Stimulated activated CD4-positive, alpha-beta T cell treated with anti-CD3 and anti-CD28 coated beads, Interleukin-4, amount 100 ng/mL, for 48 hours (primary cell): ENCODE measurements at places on chromosomes 12 and 14.
A peak's percentile ranks its signal among the peaks of the same experiment; 100 is the strongest.

GRCh38 chr12:58358369-58358768 lies 417.0 kb downstream of the ATP23 start:
- DNase-seq = no peak

DNA sequence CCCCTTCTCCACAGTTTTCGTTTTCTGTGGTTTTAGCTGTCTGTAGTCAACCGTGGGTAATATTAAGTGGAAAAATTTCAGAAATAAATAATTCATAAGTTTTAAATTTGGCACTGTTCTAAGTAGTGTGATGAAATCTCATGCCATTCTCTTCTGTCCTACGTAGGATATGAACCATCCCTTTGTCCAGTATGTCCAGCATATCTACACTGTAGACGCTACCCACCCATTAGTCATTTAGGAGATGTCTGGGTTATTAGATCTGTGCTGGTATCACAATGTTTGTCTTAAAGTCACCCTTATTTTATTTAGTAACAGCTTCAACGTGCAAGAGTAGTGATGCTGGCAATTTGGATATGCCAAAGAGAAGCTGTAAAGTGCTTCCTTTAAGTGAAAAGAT lies 44.7 kb downstream of the ATF7IP start:
- no peak for DNase-seq

- DNase-seq = no peak
Observed at GRCh38 chr12:14261096-14261495, 104.4 kb upstream of the ATF7IP start.

DNA sequence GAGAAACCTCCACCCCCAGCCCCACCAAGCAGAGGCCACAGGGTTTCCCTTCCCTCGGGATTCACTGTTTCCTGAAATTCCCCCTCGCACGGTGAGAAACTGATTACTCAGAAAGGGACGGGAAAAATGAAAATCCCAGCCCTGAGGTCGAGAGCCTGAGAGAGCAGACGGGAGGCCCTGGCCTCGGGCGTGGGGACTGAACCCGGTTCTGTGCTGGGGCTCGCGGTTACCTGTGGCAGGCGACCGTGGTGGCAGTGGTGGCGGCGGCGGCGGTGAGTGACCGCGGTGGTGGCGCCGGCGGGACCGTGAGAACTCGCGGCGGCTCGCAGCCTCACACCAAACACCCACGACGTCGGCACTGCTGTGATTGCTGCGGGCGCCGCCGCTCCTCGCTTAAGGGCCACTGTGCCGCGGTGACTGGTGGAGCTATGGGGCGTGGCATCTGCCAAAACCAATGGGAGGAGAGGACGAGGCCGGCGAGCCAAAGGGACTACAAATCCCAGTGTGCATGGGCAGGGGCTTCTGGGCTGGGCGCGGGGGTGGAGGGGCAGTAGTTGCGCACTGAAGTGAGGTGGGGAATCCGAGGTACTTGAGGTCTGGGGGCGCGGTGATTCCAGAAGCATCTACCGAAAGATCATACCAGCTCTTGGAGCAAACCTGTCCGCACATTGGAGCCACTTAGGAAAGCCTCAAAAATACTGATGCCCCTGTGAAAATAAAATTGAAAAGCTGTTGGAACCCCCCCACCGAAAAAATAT lies at the start of gene LGMN:
TSS of gene LGMN (minus strand) at position 369 of the 758 bp plus-strand sequence. CDS start 15,841 bp downstream, outside the sequence.
- peak; percentile 68 for DNase-seq

DNA sequence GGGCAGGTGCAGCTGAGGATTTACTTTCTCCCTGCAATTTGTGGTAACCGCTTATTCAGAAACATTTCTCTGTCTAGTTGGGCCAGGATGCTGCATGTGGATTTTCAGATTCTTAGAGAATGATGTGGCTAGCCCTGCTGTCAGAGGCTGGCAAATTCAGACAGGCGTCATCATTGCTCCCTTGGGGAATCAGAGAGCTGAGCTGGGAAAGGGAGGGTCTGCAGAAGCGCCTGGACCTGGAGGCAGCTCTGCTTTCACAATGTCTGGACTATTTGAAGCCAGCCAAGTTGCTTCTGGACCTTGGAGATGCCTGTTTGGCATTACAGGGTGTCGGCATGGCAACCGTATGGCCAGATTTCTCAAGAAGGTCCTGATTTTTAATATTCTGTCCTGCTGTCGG lies 3.4 kb downstream of the GALNT16 start:
- no peak for DNase-seq

DNA sequence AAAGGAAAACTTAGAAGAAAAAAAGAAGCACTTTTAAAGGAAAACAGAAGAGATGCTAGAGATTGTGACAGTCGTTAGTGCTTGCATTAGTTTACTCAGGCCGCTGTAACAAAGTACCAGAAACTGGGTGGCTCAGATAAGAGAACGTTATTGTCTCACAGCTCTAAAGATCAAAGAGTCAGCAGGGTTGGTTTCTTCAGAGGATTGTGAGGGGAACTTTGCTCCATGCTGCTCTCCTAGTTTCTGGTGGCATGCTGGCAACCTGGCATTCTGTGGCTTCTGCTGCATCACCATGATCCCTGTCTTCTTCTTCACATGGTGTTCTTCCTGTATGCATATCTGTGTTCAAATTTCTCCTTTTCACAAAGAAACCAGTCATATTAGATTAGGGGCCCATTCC lies 119.4 kb upstream of the PLEKHA5 start:
- DNase-seq = no peak

- no peak for DNase-seq
Observed at GRCh38 chr14:23286902-23287479, 1.1 kb upstream of the HOMEZ start.
